GM10248 (cell line): ENCODE measurements at places on chromosomes 5 and 9.

GRCh38 chr9:109182940-109183798 is 16.1 kb upstream of the FRRS1L start:
- DNase-seq: peak; percentile 50

DNA sequence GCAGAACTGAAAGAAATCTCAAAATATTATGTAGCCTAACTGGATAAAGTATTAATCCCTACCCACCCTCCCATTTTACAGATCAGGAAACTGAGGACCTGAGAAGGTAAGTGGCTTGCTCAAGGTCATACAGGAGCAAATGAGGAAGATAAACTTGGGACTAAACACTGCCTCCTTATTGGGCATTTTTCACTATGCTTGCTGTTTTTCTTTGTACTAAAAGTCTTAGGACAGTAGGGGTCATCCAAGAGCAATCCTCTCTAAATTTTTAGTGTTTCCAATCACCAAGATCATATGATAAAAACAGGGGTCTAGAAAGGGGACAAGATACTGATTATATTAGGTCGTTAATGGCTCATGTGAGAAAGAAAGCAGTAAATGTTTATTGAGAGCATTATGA is 80.8 kb downstream of the RORB start:
- no peak for DNase-seq

- no peak for DNase-seq
These were observed 2.7 kb downstream of the ZNF346 start for GRCh38 chr5:177025101-177025601.

GRCh38 chr5:81393783-81394718 is at the start of gene ACOT12:
Gene ACOT12 (minus strand): TSS chr5:81394134. CDS start chr5:81394114, 20 bp downstream.
- DNase-seq: no peak

DNA sequence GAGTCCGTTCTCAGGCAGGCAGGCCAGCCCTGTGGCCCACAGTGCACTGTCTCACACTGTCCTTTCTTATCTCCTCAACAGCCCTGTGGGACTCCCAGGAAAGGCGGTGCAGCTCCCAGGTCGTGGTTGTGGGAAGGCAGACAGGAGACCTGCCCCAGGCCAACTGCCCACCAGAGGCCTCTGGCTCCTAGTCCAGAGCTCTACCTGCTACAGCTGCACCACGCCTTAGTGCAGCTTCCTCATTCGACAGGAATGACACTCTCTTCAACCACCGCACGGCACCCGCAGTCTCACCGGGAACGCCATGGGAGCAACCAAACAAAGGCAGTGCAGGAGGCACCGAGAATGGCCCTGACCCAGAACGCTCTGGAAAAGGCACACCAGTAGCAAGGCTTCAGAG is 25.3 kb downstream of the CAMSAP1 start:
- DNase-seq: no peak

GRCh38 chr5:100828898-100829356 is 74.2 kb downstream of the ST8SIA4 start:
- DNase-seq: peak; percentile 10

GRCh38 chr5:133242221-133242835 is 190.5 kb downstream of the HSPA4 start:
- DNase-seq: peak; percentile 50

DNA sequence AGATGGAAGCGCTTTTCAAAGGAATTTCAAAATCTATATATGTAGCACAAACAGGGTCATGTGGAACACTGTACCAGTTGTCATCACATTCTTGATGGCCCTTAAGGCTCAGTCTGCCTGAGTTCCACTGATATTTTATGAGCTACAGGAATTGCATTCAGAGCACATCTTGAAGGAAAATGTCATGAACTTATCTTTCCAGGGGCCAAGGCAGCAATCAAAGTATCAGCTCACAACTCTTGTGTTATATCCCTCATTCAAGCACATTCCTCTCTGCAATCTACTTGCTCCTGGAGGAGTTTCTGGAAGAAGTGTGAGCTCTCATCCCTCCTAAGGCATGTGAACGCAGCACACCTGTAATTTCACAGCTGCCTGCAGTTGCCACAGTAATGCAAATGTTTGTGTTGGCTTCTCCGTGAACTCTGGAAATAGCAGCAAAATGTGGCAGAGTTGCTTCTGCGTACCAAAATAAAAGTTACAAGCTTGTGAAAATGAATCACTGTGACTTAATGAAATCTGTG is 89.7 kb upstream of the EQTN start:
- DNase-seq: no peak

DNA sequence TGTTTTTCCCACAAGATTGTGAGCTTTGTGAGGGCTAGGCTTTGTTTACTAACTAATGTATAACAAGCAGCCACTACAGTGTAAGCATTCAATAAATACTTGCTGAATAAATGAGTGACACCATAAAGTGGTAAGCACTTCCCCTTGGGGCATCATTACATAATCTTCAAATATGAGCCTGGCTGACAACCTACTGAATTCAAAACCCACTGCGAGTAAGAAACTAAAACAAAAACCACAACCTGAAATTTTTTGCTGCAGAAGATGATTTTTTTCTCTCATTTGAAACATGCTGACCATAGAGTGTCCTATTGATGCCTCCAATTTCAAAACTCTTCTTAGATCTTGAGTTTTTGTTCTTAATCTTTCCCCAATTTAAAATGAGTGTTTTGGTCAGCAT is 331.3 kb upstream of the CCNG1 start:
- DNase-seq: no peak

- DNase-seq: no peak
These were observed 48.5 kb upstream of the BNC2 start for GRCh38 chr9:16918920-16919319.

DNA sequence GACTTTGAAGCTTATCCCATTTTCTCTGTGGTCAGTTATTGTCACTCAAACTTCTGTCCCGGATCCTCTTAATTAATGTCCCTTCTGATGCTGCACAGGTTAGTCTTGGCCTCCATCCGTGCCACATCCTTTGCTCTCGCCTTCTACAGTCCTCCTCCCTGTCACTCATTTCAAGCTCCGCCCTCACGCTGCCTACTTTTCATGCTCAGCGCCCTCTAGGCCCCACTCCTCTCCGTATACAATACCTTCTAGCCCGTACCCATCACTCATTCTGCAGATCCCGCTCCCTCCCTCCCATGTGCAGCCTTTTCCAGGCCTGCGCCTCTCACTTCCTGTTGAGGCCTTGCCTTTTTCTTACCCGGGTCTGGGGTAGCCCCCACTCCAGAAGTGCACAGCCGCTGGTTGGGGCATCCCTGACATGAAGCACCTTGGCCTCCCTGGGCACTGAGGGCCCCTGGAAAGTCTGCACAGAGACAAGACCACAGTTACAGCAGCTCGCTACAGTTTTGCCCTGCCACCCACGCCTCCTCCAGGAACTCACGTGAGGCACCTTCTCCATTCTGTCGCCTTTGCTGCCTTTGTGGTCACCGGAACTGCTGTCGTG is 88.5 kb upstream of the SLC25A48 start:
- no peak for DNase-seq

DNA sequence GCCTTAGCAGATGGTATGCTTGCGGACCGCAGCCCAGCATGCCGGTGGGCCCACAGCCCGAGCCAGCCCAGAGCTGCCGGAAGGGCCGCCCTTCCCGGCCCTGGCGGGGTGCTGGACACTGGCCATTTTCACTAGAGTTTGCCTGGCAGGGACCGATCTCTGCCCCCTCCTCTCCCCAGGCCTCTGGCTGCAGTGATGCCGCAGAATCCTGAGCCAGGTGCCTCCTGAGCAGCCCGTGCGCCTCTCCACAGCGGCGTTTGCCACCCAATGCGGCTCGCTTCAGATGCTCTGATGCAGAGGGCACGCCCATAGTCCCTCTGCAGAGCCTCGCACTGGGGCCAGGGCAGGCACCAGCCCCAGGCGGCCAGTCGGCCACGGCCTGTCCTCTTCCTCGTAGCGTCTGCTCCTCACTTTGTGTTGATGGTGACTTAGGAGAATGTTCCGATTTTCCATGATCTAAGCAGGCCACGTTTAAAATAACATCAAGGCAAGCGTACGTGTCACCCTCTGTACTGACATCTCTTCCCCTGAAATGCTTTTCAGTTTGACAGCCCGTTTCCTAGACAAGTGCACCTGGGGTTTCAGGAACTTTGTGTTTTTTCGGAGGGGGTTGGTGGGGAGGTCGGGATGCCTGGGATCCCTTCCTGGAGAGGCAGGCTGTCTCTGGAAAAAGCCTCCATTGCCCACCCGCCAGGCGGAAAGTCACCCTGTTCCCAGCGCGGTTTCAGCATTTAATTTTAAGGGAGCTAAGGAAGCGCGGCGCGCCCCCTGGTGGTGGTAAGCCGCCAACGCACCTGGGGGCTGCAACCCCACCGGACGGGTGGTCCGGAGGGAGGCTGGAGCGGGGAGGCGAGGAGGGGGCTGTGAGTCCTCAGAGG is 29.8 kb upstream of the HMCN2 start:
- DNase-seq: peak; percentile 77

DNA sequence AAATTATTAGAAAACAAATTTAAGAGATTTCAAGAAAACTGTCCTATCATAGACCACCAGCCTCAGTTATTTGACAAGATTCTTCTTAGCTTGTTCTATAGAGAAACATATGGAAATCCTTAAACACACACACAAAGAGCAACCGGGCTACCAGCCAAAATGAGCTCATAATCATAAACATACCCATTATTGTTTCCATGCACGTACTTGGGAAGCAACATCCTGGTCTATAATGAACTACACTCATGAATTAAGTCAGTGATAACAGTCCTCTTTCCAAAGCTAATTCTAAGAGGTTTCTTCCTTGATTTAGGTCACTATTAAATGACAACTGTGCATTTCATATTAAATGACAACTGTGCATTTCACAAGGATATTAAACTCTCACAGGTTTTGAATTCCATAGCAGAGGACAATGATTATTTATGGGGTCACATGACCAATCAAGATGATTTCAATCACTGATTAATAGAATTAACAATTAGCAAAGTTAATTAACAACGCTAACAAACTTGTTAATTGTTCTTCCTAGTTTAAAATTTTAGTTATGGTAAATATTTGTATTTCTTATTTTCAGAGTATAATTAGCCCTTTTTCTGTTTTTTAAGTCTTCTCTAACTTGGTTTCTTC is 77.0 kb downstream of the OXCT1 start:
- no peak for DNase-seq

DNA sequence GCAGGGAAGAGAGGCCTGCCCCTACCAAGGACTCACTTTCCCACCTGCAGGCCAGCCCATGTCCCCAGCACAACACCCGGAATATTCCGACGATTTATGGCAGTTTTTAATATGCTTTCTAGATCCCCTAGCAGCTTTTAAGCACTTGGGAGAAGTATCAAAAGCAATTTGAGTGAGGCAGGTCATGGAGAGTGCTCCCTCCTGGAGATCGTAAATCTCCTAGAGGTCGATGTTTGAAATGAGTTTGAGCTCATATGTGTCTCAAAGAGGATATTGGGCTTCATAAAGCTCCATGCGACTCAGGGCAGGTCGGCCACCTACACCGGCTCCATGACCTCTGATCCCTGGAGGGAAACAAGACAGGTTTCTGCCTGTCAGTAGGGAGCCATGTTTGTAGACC is 27.3 kb downstream of the CFAP90 start:
- no peak for DNase-seq

GRCh38 chr9:16221822-16222547 is 648.5 kb downstream of the BNC2 start:
- DNase-seq: no peak

GRCh38 chr5:116554764-116555163 is 19.9 kb downstream of the SEMA6A start:
- no peak for DNase-seq

- DNase-seq: no peak
These were observed 32.3 kb downstream of the MACIR start for GRCh38 chr5:103290846-103291245.

DNA sequence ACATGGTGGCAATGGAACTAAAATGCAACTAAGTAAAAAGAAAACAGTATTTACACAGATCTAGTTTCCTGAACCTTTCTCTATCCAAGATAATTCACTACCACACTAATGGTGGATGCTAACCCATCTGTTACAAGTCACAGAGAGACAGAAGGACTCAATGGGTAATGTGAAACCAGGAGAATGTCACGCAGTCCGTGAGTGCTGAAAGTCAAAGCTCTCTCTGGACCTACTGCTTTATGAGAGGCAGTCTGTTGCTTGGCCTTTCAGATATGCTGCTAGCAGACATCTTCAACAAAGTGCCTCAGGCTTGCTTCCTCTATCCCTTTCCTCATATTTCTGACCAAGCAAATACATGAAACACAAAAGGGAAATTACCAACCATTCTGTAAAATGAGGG is 69.0 kb upstream of the GLRX start:
- DNase-seq: no peak

- no peak for DNase-seq
These were observed 476.3 kb downstream of the RAB3C start for GRCh38 chr5:59058969-59059687.

DNA sequence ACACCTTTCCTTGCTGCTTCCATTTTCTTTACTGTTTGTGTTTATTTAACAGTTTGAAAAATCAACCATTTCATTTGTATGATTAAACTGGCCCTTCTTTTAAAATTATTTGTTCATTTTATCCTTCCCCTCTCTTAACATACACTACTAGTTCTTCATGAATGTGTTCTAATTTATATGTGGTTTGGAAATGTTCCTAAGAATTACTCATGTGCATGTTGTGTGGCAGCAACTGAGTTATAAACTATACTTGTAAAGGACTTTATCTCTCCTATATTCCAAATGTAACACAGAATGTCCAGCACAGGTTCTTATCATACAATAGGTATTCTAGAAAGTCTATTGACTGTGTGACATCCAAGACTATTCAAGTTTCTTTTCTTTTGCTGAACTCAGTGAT is 358.2 kb upstream of the MEF2C start:
- DNase-seq: no peak

GRCh38 chr9:97412626-97413385 is 910 bp downstream of the TDRD7 start:
- DNase-seq: peak; percentile 47
